ENCODE measurements at places on chromosomes 4 and X.

- no peak for DNase-seq
Measured at GRCh38 chrX:43016021-43016420, 238.1 kb upstream of the PPP1R2C start.

GRCh38 chrX:73850124-73851013 is 287.4 kb downstream of the CHIC1 start:
- peak; percentile 7 for DNase-seq

GRCh38 chr4:80259012-80259411 is 7.5 kb upstream of the FGF5 start:
- no peak for DNase-seq

GRCh38 chrX:155819525-155819924 is 61.6 kb upstream of the VAMP7 start:
- DNase-seq, result no peak

GRCh38 chrX:26032111-26032912 is 105.8 kb upstream of the MAGEB18 start:
- DNase-seq, result no peak

- no peak for DNase-seq
Measured at GRCh38 chr4:71009890-71010588, 16.6 kb downstream of the DCK start.

- DNase-seq, result no peak
Measured at GRCh38 chrX:19799319-19800182, 87.8 kb downstream of the SH3KBP1 start.

DNA sequence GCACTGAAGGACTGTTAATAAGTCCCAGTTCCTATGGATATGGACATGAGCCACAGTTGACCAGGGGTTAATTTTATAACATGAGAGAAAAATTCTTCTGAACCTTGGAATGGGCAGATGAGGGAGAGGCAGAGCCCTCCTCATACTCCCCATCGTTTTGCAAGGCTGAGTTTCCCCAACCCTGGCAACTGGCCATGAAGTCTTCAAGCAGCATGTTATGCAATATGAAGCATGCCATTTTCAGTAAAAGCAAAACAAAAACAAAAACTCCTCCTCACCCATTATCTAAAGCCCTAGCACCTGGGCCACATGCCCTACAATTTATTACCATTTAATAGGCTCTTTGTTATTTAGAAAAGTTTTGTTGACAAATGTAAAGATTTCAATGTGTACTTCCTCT is 64.5 kb downstream of the GPC4 start:
- no peak for DNase-seq

- DNase-seq, result no peak
Measured at GRCh38 chr4:24265989-24266388, 318.4 kb downstream of the DHX15 start.

GRCh38 chr4:112252234-112252633 is 20.6 kb downstream of the AP1AR start:
- no peak for DNase-seq

DNA sequence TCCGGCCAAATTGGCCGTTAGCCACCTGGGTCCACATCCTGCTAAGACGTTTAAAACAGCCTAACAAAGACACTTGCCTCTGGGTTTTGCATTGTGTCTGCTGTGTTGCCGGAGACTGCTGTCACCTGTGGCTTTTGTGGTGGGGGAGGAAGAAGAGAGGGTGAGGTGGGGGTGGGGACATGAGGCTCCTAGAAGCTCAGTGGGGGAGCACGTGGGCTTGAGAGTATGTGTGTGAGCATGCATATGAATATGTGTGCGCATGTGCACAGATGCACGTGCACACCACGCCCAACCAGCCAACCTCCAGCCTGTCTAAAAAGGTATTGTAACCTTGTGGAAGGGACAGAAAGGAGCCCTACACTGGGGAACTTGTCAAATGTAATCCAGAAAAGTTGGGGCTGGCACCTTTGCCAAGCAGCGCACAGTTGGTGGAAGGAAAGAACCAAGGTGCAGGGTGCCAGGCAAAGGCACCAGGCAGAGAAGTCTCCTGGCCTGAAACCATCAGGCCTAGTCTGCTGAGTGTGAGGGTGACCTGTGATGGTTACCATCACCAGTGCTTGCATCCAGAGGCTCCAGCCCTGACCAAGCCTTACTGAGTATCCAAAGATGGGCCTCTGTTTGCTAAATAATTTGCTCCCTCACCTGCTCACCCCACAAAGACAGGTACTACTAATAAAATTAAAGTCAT is 10.1 kb upstream of the SASH3 start:
- DNase-seq, result no peak

GRCh38 chr4:70606459-70606858 is 14.4 kb downstream of the AMBN start:
- DNase-seq, result no peak

DNA sequence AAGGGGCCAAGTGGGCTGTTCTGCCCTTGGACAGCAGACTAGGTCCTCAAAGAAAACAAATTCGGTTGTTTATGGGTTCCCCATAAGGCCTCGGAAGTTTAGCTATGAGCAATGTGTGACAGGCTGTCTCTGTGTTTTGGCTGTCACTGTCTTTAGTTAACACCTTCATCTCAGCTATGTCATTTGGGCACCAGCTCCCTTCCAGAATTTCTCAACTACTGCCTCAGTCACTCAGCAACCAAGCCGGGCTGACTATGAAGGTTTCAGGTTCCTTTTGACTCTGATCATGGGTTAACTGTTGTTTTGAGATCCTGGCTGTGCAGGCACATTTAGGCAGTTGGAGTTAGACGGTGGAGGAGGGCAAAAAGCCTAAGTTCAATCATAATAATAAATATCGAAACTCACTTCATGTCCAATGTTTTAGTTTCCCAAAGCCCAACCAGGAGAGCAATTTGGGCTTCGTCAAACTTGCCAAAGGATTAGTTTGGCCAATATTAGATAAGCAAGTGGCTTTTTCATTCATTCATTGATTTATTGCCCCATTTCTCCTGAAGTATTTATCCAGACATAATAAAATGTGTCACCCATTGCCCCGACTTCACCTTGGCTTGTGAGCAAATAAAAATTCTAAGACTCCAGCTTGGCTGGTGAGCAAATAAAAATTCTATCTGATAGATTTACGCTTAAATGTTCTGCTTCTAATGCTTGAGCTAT is 9.1 kb upstream of the PAGE1 start:
- DNase-seq, result no peak

DNA sequence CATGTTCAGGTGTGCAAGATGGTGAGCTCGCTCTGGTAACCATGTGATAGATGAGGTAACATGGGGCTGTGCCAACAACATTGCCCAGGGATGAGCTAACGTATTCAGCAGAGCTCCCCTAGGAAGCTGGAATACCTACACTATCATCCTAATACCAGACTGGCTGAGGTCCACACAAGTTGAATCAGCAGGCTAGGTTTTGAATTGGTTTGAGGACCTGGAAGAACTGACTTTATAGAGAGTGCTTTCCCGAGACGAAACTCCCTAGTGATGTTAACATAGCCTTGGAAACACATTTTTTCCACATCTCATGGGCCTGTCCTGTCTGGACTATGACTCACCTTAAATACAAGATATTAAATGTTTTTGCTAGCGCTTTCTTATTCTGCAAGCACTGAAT is 56.7 kb downstream of the IGFBP7 start:
- DNase-seq, result no peak
